ENCODE measurements at places on chromosomes 5 and 9. TPM values are rescaled to one million over a fixed set of nuclear protein-coding genes. Genes with fewer than 3 reads are reported as not detected.

DNA sequence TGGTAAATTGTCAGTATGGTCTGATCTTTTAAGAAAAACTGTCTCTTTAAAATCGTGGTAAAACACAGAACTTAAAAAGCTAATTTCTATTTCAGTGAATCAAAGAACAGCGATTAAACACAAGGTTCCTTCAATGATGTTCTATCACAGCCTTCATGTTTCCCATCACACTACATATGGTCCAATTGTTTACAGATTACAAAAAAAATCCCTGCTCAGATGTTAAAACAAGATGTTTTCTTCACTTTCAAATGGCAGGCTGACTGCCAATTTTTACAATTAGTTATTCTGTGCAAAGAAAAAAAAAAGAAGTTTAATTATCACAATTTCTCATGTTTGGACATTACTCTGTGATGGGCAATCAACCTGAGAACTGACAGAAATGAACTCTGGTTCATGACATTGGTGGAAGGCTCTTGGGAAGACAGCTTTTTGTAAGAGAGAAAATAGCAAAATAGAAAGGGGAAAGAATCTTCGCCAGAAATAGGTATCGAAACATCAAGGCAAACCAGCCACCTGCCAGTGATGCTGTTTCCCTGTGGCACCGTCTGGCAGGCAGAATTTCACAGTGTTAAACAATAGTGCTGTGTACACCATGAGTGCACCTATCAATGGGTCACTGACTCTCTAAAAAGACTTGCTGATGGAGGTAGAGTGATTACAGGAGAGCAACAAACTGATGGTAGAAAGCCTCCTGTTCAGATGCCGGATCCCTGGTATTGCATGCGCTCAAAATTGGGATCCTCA is 1020.0 kb upstream of the ARRDC3 start:
- DNase-seq: no peak

DNA sequence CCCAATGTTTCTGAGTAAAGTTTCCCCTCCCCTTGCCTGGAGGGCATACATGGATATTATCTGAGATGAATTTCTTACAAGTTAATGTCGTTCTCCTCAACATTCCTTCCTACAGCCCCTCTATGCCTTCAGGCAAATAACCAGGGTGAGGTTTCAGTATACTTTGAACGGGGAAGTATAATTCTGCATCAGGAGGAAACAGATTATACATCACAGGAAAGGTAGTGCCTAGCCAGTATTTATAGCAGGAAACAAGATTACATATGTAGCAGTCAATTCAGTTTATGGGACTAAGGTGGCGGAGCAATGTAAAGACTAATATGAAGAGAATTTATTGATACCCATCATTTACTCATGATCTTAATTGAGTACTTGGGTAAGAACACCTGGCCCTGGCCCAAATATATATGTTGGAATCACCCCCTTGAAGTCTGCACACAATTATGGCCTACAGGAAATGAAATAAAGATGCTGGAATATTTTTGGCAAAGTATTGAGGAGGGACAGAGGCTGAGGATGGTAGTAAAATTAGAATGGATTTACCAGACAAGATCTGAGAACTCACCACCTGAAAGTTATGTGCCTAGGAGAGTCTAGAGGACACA is 661.1 kb downstream of the PTPRD start:
- no peak for DNase-seq

DNA sequence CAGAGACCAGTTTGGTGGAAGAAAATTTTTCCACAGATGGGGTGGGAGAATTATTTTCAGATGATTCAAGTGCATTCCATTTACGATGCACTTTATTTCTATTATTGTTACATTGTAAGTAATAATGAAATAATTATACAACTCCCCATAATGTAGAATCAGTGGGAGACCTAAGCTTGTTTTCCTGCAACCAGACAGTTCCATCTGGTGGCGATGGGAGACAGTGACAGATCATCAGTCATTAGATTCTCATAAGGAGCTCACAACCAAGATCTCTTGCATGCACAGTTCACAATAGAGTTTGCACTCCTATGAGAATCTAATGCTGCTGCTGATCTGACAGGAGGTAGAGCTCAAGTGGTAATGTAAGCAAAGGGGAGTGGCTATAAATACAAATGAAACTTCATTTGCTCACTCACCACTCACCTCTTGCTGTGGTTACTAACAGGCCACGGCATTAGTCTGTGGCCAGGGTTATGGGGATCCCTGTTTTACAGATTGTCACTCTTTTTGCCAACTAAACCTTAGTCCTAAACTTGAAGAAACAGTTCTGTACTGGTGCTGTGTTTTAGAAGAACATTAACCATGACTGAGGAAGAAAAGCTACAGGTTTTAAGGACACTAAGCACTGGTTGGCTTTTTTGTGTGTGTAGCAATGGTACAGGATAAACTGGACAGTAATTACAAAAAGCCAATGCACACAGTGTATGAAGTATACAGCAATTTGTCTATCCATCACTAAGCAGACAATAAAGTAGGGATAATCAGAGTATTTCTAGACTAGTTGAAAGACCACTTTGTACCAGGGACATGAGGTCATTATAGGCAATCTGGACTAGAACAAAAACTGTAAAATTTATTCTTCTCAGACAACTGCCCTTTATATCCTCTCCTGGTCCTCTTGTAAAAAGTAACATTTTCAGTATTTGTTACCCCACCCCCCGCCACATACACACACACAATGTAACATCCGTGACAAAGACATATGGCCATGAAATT is 9.9 kb downstream of the TMEM232 start:
- DNase-seq: no peak

DNA sequence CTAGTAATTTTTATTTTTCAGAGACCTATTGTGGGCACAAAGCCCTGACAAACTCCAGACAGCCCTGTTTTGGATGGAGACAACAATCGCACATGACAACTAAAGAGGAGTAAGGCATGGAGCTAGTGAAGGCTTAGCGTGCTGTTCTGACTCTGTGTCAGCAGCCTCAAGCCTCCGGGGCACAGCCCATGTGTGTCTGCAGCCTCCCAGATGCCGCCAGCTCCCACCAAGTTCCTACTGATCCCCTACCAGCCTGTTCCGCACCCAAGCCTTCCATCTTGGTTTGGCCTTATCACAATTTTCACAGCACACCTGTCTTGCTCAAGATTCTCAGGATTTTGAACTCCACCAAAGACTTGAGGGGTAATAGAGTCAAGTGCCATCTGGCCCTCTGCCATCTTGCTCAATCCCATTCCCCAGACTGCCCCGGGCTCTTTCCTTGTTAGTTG is 70.3 kb upstream of the SH3PXD2B start:
- DNase-seq: no peak

DNA sequence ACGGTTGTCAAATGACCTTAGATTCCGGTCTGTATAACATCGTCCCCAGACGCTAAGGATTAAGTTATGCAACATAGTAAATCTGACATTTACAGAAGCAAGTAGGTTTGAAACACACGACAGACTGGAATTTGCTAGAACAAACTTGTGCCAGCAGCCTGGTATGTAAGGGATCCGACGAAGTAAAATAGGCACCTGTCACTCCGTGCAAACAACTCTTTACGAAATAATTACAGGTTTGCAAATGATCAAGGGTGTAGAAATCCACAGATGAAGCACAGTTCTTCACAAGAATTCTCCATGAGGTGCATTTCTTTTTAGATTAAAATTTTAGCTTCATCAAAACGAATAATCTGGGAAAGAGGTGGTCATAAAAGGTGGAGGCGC is 508 bp downstream of the MOCS2 start:
- no peak for DNase-seq

Gene LCN10
- 8.7 TPM for total RNA-seq
